ENCODE measurements at places on chromosomes 7 and 10.

GRCh38 chr10:52316001-52316400 lies 1.9 kb downstream of the DKK1 start:
- no peak for DNase-seq

DNA sequence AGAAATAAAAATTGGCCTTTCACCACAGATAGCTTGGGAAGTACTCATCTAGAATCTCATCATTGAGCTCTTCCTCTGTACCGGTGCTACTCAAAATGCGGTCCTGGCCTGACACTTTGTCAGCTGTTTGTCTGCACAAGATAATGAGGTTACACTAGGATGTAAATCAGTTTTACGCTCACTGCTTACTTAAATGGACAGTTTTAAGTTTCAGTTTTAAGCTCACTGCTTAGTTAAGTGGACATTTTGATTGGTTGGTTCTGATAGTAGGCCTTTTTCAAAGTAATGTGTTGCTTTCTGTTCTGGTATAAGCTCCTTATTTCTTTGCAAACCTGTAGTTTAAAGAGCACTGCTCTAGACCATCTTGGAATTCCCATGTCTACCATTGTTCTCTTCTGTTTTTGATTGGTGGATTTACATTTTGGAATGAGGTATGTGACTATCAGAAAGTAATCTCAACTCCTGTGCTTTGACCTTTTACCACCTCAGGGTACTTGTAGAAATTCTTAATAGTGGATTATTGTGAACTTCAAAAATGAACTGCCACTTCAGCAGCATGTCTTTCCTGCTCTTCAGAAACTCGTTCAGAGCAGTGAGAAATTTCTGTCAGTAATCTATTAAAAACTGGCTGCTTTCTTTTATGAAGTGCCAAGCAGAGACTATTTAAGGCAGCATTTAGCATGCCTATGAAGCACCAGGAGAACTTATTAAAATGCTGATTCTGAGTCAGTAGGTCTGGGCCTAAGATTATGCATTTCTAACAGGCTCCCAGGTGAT lies 55.0 kb downstream of the C1GALT1 start:
- no peak for DNase-seq

DNA sequence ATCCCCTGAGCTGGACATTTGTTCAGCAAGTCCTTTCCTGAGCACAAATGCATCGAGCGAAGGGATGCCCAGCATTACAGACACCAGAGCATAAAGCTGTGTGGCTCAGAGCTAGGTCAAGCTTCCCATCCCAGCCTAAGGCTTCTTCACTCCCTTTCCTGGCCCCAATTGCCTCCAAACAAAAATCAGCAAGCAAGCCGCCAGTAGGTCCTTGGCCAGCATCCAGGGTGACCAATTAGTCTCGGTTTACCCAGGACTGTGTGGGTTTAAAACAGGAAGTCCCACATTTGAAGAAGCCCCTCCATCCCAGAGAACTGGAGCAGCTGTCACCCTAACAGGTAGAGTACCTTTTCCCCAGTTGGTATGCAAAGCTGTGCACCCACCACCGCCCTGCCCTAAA lies 51.2 kb downstream of the PRKAG2 start:
- DNase-seq = no peak

- DNase-seq = peak; percentile 23
Measured at GRCh38 chr10:75143353-75143752, 31.9 kb downstream of the SAMD8 start.

DNA sequence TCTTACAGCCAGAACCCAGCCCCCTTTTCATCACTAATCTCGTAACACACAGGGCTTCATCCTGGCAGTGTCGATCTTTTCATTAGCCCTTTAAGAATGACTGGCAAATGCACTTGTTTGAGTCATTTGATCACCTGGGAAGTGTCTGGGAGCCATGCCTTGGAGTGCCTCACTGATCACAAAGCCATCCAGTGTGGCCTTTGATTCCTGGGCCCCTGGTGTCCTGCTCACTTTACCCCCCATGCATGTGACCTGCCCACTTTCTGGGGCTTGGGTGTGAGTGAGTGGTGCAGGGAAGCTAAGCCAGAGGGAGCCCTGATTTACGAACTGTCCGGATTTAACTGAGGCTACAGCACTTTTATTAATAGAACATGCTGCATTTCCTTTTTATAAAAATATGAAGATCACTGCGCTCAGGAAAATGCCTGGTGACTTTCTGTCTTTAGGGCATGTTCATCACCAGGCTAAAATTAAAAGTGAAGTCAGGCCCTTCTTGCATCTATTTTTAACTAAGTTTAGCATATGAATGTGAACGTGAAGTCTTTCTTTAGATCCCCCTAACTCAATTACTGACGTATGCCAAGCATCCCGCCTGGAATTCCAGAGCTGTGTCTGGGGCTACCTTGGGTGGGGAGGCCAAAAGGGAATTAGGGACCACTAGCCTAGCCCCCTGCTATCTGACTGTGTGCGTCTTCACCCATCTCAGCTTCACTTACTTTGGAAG lies 23.6 kb downstream of the RBM20 start:
- no peak for DNase-seq

- DNase-seq = no peak
Measured at GRCh38 chr10:13399236-13399635, 51.1 kb upstream of the SEPHS1 start.

DNA sequence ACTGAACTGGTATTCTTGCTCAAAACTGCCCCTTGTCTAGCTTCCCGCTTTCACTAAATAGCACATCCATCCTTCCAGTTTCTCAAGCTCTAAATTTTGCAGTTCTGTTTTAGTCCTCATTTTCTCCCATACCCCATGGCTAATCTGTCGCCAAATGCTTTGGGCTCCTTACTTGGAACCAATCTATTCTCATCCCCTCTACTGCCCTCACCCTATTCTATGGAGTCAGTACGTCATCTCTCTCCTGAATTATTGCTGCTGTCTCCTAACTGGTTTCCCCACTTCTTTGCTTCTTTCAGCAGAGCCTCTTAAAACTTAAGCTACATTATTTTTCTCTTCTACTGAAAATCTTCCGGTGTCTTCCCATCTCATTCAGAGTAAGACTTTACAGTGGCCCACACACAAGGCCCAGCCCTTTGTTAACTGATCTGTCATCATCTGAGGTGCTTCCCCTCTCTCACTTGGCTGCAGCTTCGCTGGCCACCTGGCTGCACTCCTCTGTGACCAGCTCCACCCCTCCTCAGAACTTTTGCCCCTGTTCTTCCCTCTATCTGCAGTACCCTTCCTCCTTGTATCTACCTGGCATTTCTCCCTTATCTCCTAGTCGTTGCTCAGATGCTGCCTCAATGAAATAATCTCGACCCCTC lies 9.9 kb downstream of the STARD3NL start:
- no peak for DNase-seq

DNA sequence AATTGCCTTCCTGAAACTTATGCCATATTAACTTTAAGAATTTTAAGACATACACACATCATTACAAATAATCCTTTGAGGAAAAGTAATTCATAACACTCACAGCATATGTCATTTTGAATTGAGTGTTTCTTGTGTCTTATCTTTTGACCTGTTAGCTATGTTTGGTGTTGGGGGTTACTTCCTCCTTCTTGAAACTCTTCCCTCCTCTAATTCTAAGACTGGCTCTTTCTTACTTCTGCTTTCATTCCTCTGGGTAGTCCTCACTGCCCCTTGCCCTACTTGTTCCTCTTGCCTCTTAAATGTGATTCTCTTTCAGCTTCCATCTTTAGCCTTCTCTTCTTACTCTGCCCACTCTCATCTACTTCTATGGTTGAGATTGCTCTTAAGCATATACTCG lies 28.3 kb upstream of the PIP4K2A start:
- DNase-seq = no peak

DNA sequence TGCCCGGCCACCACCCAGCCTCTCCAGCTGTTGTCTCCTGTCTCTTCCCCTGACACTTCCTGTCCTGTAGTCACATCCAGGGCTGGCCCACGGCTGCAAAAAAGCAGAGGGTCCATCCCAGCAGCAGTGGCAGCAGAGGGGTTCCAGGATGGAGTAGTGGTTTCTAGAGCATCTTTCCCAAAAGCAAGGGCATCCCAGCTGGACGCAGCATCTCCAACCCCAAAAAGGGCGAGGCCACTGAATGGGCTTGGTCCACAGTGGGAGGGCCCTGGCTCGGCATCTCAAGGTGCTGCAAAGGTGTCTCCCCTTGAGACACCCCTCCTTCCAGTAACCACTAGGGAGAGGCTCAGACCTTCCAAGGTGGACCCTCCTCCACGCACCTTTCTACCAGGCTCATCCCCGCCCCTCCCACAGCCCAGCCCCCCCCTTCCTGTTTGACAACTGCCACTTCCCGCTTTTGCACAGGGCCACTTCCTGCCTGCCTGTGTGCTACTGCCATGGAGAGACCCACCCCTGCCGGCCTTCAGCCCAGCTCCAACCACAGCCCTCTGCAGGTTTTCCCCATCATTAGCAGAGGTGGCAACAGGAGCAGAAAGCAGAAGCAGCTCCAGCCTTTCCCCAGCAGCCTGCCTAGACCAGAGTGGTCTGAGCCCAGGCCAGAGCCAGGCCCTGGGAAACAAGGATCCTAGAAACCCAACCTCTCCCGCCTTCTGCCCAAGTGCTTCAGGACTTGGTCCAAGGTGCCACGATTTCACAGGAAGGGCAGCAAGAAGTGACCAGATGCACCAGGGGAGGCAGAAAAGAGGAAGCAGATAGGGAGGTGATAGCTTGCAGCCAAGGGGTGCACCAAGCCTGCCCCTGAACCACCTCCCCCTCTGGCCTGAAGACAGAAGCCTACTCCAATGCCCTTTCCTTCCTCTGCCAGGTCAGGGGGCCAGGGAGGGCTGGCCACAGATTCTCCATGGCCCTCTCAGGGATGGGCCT lies 8.6 kb downstream of the CAMK2G start:
- DNase-seq = no peak

GRCh38 chr10:22912763-22913384 lies 15.0 kb upstream of the ARMC3 start:
- DNase-seq = no peak

DNA sequence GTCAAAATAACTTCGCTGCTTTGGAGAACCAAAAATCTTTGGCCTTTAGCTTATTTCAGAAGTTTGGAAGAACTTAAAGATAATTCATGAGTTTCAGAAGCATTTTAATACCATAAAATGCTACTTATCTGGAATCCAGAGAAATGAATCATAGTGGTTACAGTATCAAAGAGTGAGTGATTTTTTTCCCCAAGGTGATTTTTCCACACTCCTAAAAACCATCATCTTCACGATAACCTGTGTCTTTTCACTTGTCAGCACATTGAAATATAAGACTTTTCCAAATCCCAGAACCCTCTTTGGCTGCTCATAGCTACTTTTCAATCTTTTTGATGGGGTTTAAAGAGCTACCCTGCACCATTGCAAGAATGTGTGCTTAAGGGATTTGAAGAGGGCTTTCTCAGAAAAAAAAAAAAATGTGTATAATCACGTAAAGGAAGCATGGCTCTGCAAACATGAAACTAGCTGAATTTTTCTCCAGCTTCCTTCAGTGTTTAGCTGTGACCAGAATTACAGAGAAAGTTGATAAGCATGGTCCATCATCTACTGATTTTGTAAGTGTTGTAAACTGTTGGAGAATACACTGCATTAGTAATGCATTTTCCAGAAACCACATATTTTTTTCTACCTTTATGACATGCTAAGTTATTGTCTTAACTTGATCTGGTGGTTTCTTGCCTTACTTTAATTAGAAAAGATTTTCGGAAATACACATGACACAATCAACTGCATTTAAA lies 134.9 kb downstream of the BICC1 start:
- DNase-seq = no peak

DNA sequence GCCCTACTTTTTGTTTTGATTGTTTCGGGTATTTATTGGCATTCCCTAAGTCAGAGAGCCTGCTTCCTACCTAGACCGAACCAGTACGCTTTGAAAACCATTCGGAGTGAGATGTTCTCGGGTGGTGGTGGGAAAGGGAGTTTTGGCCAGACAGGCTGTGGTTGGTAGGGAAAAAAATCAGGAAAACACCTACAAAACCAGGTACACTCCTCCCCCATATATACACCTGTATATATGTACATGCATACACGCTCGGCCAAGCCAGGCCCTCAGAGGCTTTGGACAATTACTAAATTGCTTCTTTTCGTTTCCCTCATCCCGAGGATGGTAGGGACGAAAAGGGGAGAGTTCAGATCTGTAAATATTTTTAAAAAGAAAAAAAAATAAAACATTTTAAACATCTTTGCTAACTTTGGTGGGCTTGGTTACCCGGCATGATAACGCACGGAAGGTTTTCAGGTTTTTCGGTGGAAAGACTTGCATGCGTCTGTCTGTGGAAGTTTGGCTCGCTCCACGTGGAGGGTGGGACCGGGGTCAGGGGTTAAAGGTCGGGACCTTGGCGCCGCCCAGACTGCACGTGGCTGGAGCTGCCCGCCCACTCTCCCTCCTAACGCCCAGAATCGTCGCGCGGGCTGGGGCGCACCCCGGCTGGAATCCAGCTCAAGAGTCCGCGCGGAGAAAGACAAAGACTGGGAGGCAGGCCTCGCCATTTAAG lies 2.5 kb downstream of the HMX2 start:
- DNase-seq = no peak

GRCh38 chr10:31549896-31550295 lies 230.9 kb downstream of the ZEB1 start:
- peak; percentile 51 for DNase-seq

GRCh38 chr10:100731407-100732240 lies 13.8 kb upstream of the PAX2 start:
- DNase-seq = no peak

GRCh38 chr7:134931487-134931886 lies 54.8 kb upstream of the AGBL3 start:
- DNase-seq = peak; percentile 39

DNA sequence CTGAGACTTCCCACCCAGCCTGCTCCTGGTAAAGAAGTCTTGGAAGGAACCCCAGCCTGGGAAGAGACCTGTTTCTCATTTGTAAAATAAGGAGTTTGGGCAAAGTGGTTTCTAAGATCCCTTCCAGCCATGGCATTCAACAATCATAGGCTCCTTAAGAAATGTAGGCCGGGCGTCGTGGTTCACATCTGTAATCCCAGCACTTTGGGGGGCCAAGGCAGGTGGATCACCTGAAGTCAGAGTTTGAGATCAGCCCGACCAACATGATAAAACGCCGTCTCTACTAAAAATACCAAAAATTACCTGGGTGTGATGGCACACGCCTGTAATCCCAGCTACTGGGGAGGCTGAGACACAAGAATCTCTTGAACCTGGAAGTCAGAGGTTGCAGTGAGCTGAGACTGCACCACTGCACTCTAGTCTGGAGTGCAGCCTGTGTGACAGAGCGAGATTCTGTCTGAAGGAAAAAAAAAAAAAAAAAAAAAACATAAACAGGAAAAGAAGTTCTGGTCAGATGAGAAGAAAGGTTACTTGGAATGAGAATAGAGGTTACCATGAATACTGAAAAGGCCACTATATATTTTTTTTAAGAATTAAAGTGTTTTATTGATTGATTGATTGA lies 15.9 kb downstream of the DLG5 start:
- DNase-seq = no peak

- DNase-seq = no peak
Measured at GRCh38 chr7:116969371-116969902, 16.1 kb downstream of the ST7 start.

DNA sequence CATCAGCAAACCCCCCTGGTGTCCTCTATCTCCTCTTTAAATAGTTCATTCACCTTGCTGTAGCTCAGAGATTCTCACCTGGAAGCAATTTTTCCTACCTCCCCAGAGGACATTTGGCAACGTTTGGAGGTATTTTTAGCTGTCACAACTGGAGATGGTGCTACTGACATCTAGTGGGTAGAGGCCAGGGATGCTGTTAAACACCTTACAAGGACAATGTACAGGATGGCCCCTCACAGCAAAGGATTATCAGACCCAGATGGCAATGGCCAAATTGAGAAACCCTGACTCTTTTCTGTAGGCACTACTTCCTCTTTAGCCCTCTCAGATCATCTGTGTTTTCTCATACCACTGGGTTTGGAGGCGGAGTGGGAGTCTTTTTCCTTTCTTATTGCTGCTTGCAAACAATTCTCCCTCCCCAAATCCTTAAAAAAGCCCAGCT lies 13.2 kb upstream of the TRA2A start:
- DNase-seq = no peak

Measured in GM03348 (cell line).